Fibroblast of skin of left quadriceps (primary cell): ENCODE measurements at places on chromosomes 4 and X.

- DNase-seq, result no peak
Observed at GRCh38 chrX:53071604-53072417, 10.4 kb upstream of the TSPYL2 start.

DNA sequence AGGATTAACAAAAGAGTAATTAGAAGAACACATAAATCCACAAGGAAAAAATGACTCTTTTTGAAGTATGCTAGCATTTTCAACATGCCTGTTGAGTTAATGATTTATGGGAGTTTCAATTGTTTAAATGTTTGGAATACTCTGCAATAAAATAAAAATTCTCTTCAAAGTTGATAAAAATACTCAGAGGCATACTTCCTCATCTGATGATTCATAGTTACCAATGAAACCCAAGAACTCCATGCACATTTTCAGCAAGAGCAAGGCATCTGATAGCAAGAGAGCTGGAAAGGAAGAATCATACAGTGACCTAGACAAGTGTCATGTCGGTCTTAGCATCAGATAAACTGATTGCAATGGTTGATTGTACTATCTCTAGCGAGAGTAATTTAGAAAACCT is 443.7 kb upstream of the ATOH1 start:
- DNase-seq, result peak; percentile 64

DNA sequence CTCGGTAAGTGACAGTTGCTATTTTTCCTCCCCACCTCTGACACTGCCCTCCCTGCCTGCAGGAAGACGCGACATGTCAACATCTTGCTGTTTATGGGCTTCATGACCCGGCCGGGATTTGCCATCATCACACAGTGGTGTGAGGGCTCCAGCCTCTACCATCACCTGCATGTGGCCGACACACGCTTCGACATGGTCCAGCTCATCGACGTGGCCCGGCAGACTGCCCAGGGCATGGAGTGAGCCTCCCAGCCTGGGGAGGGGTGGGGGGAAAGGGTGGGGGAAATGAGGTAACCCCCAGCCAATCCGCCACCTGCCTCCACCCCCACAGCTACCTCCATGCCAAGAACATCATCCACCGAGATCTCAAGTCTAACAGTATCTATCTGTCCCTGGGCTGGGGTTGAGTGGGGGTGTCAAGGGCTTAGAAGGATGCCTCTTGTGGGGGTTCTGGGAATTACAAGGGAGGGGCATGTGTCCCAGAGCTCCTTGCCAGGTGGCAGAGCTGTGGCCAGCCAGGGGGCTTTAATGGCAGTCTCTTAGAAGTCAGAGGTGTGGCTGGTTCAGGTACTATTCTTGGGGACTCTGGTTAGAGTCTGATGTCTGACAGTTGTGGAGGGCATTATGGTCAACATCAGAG is 7.8 kb downstream of the ARAF start:
- DNase-seq, result no peak

DNA sequence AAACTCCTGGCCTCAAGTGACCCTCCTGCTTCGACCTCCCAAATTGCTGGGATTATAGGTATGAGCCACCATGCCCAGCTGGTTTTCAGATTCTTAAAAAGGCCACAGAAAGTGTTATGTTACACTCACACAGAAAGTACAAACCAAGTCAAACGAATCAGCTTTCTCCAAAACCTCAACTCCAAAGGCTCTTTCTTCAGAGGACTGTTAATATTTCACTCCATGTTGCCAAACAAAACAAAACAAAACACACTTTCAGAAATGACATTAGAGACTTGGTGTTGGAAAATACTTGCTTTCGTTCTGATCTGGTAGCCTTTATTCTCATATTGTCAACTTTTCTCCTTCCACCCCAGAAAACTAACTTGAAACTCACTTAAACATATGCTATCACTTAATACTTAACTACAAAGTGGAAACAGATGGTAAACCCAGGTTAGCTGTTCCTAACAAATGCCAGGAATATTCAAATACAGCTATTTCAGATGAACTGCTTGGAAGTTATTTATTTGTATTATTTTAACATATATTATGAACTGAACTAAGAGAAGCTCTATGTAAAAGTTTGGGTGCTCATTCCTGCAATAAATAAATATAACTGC is 34.7 kb downstream of the RLIM start:
- DNase-seq, result peak; percentile 21

- no peak for DNase-seq
Observed at GRCh38 chr4:152299553-152299952, 236.3 kb downstream of the FBXW7 start.

- DNase-seq, result no peak
Observed at GRCh38 chrX:40418146-40418812, 162.5 kb upstream of the ATP6AP2 start.
